ENCODE measurements at places on chromosomes 16 and 17. TPM values are rescaled to one million over a fixed set of nuclear protein-coding genes. Genes with fewer than 3 reads are reported as not detected.

GRCh38 chr16:54783226-54783625 is 147.4 kb upstream of the IRX5 start:
- no peak for DNase-seq

- no peak for DNase-seq
Measured at GRCh38 chr16:47363761-47364160, 97.1 kb downstream of the ITFG1 start.

DNA sequence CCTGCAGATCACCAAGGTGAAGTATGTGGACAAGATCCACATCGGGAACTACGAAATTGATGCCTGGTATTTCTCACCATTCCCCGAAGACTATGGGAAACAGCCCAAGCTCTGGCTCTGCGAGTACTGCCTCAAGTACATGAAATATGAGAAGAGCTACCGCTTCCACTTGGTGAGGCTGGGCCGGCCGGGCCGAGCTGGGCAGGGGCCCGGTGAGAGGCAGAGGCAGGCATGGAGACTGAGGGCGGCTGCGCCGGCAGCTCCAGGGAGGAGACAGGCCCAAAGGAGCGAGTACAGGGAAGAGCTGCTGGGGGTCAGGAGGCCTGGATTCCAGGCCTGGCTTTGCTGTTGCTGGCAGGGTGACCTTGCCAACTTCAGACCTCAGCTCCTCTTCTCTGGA is 8.3 kb downstream of the PRSS8 start:
- DNase-seq, result no peak

DNA sequence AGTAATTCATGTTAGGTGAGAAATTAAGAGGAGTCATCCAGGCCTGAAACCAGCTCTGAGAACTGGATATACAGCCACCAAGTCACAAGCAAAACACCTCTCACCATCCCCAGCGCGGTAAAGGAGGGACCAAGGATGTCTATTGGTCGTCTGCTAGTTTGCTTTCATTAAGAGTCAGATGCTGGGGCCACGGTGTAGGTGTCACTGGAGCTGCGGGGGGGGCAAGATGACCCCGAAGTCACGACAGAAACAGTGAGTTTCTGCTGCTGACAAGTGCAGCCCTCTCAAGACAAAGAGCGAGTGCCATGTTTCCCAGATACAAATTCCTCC is 790 bp downstream of the NCBP3 start:
- DNase-seq, result no peak

ALOX15 gene
- 0.02 TPM for polyA plus RNA-seq

All from keratinocyte (primary cell).